Activated T-helper 17 cell treated with anti-CD3 and anti-CD28 coated beads, Interleukin-2, amount 50 U/mL, for 72 hours (primary cell): ENCODE measurements at places on chromosomes 12 and 14. TPM values are rescaled to one million over a fixed set of nuclear protein-coding genes. Genes with fewer than 3 reads are reported as not detected.

GRCh38 chr12:123533672-123534643, at the start of gene RILPL1:
TSS of gene RILPL1 (minus strand) at chr12:123533719. CDS start at chr12:123533482, 237 bp downstream.
- peak within 1 kb of the TSS; percentile 77 for H3K4me3 ChIP-seq
- peaks cover 12% of the 10 kb centered on the region for H3K4me1 ChIP-seq
- H3K36me3 ChIP-seq: no peaks in the 10 kb centered on the region
- H3K27ac ChIP-seq: peak within 1 kb of the TSS; percentile 74
- H3K27me3 ChIP-seq: no peaks in the 10 kb centered on the region

The GLI1 gene
- 0.48 TPM for total RNA-seq

DNA sequence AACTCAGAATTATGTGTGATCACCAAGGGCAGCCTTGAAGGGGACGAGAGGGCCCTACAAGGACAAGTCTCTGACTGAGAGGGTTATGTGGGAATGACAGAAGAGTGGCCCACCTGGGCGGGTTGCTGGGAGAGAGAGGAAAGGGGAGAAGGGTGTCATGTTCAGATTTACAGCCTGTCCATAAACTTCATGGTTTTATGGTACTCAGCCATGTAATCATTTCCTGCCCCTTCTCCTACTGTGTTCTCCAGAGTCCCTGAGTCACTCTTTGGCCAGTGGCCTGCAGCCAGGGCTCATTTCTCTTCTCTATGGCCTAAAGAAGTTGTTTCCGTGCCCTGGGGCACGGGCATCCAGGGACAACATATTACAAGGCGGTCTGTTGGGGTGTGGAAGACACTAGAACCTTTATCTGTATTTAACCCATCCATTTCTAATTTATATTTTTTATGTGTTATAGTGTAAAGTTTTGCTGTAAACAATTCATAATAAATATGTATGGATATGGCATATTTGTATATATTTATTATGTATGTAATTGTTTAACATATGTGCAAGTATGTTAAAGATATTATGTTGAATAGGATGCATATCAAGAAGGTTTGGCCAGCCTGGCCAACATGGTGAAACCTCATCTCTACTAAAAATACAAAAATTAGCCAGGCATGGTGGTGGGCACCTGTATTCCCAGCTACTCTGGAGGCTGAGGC, 26.9 kb downstream of the DDX47 start:
- no peak overlapping the region for H3K4me3 ChIP-seq
- no peaks in the 10 kb centered on the region for H3K27me3 ChIP-seq
- H3K4me1 ChIP-seq: peaks cover 12% of the 10 kb centered on the region
- no peak for ATAC-seq
- peak overlapping the region; percentile 61 for H3K27ac ChIP-seq
- peaks cover 19% of the 10 kb centered on the region for H3K36me3 ChIP-seq

DNA sequence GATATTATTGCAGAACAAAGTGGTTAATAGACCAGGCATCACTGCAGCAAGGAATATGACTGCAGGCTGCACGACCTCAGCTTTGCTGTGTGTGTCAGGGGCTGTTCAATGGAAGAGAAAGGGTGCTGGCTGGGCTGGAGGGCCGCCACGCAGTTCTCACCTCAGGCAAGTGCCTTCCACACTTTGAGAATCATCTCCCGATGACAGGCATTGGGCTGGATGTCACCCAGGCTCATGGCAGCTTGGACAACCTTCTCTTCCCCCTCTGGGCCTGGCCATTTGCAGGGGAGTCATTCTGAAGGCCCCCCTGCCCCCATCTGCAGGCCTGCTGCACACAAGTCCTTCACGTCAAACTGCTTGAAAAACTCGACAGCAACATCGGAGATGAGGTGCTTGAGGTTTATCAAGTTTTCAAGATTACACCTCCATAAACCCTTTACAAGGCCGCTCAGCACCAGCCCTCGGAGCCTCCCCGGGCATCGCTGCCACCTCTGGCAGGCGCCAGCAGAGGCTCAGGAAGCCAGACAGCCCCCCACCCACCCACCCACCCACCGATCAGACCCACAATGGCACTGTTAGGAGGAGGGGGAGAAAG, 165.9 kb upstream of the GSC start:
- no peak overlapping the region for H3K4me3 ChIP-seq
- peaks cover 4% of the 10 kb centered on the region for H3K27me3 ChIP-seq
- ATAC-seq: no peak
- peaks cover 5% of the 10 kb centered on the region for H3K4me1 ChIP-seq

DNA sequence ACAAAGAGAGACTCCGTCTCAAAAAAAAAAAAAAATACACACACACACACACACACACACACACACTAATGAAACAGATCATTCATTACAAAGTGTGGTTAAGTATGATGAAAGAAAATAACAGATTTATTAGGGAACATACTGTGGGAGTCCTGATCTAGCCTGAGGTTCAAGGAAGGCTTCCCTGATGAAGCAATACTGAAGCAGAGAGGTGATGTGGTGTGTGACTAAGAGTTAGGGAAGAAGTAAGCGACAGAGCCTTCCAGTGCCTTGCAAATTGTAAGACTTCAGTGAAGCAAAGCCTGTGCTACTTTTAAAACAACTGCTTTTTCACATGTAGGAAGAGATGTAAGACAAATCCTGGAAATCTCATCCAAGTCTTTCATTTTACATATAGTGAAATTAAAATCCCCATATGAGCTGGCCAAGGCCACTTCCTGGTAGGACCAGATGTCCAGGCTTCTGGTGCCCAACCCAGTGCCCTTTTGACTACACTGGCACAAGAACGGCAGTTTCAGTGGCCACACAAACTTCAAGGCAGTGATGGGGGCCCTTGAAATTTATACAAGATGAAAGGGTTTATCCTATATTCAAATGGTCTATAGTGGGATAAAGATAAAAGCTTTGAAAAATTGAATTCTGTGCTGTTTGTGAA, 86.2 kb downstream of the STON2 start:
- H3K36me3 ChIP-seq: no peaks in the 10 kb centered on the region
